ENCODE measurements at places on chromosomes 7 and 10. TPM values are rescaled to one million over a fixed set of nuclear protein-coding genes. Genes with fewer than 3 reads are reported as not detected.

- H3K36me3 ChIP-seq = peaks cover 61% of the 10 kb centered on the region
- no peaks in the 10 kb centered on the region for H3K27me3 ChIP-seq
- H3K4me3 ChIP-seq = no peak overlapping the region
- peak overlapping the region; percentile 92 for H3K27ac ChIP-seq
These were observed 34.8 kb downstream of the ITGB8 start for GRCh38 chr7:20365486-20365885.

GRCh38 chr7:2530071-2530987 is 10.8 kb downstream of the LFNG start:
- H3K27me3 ChIP-seq = no peaks in the 10 kb centered on the region
- H3K36me3 ChIP-seq = peaks cover 5% of the 10 kb centered on the region
- H3K4me3 ChIP-seq = no peak overlapping the region
- H3K4me1 ChIP-seq = peaks cover 23% of the 10 kb centered on the region
- no peak for DNase-seq

Gene TMEM270
- not detected for total RNA-seq

GRCh38 chr10:62885684-62886461 is 69.7 kb upstream of the EGR2 start:
- peaks cover 44% of the 10 kb centered on the region for H3K27me3 ChIP-seq
- no peaks in the 10 kb centered on the region for H3K36me3 ChIP-seq

Gene SMO
- total RNA-seq = not detected
